ENCODE measurements at places on chromosomes 13 and 19.

- H3K27ac ChIP-seq, result no peak overlapping the region
- no peak for DNase-seq
- no peak overlapping the region for H3K4me3 ChIP-seq
- peaks cover 11% of the 10 kb centered on the region for H3K4me1 ChIP-seq
- H3K36me3 ChIP-seq, result no peaks in the 10 kb centered on the region
- peaks cover 34% of the 10 kb centered on the region for H3K27me3 ChIP-seq
These were observed 8.8 kb downstream of the ZIC2 start for GRCh38 chr13:99990126-99990977.

- no peaks in the 10 kb centered on the region for H3K36me3 ChIP-seq
- no peak overlapping the region for H3K4me3 ChIP-seq
- H3K27ac ChIP-seq, result no peak overlapping the region
- DNase-seq, result no peak
These were observed 48.6 kb downstream of the FAM124A start for GRCh38 chr13:51270623-51271415.

DNA sequence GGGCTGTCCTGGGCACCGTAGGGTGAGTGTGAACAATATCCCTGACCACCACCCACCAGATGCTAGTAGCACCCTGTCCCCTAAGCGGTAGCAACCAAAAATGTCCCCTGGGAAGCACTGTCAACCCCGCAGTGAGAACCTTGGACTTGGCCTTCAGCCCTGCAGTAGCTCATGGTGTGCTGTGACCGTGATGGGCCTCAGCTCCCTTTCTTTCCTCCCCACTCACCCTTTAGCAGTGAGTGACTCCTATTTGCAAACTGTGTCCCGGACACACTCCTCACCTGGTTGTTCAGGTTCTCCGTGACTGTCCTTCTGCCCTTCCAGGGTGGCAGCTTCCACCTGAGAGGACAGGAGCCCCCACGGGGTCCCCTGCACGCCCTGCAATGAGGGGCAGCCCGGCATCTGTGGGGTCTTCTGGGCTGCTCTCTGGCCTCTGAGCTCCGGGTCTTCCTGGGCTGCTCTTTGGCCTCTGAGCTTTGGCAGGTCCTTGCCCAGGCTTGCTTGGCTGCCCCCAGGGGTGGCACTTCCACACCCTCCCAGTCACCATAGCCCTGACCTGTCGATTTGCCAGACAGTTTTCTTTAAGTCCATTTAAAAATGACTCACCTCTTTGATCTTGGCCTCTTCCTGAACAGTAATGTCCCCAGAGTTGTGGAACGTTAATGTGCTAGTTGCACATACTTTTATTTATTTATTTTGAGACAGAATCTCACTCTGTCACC is 3.8 kb downstream of the KDM4B start:
- peak overlapping the region; percentile 65 for H3K4me3 ChIP-seq
- peaks cover 79% of the 10 kb centered on the region for H3K4me1 ChIP-seq
- no peak for DNase-seq
- no peaks in the 10 kb centered on the region for H3K36me3 ChIP-seq
- no peaks in the 10 kb centered on the region for H3K27me3 ChIP-seq

GRCh38 chr19:47303966-47304365 is 5.7 kb upstream of the C5AR1 start:
- DNase-seq, result no peak
- no peaks in the 10 kb centered on the region for H3K4me1 ChIP-seq
- H3K27me3 ChIP-seq, result no peaks in the 10 kb centered on the region
- H3K36me3 ChIP-seq, result no peaks in the 10 kb centered on the region

DNA sequence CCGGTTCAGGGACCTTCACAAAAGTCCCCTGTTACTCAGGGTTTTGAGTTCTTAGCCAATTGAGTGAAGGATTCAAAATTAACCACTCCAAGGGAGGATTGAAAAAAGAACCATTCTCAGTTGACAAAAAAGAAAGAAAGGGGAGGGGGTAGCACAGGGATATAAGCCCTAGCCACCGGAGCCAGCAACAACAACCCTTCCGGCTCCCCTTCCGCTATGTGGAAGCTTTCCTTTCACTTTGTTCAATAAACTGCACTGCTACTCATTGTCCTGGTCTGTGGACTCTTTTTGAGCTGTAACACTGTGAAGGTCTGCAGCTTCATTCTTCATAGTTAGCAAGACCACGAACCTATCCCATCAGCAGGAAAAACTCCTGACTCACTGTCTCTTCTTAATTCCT is 1488.1 kb upstream of the PRR20A start:
- H3K27ac ChIP-seq, result no peak overlapping the region
- H3K4me3 ChIP-seq, result no peak overlapping the region
- H3K36me3 ChIP-seq, result no peaks in the 10 kb centered on the region
- DNase-seq, result no peak
- H3K27me3 ChIP-seq, result no peaks in the 10 kb centered on the region

DNA sequence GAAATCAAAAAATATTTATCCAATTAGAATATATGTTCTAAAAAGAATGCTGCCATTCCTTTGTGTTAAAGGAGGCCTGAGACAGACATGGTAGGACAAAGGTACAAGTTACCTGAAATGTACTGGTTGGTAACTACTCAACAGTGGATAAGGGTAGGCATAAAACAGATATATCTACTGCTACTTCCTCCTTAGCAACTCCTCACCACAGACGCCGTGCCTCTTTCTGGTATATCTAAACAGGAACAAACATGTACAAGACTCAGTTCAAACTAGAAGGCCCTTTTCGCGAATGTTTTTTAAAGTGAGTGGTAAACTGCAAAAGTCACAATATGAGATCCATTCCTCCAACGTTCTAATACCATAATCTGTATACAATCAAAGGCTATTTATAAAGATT is 86.9 kb downstream of the TBC1D4 start:
- H3K4me3 ChIP-seq, result no peak overlapping the region
- no peaks in the 10 kb centered on the region for H3K4me1 ChIP-seq
- H3K27me3 ChIP-seq, result no peaks in the 10 kb centered on the region
- H3K36me3 ChIP-seq, result no peaks in the 10 kb centered on the region

- no peaks in the 10 kb centered on the region for H3K4me1 ChIP-seq
- no peak overlapping the region for H3K27ac ChIP-seq
- no peak overlapping the region for H3K4me3 ChIP-seq
- DNase-seq, result no peak
- H3K27me3 ChIP-seq, result no peaks in the 10 kb centered on the region
- no peaks in the 10 kb centered on the region for H3K36me3 ChIP-seq
These were observed 8.7 kb downstream of the CCDC169 start for GRCh38 chr13:36288794-36289391.

GRCh38 chr13:95391362-95391761 is 90.1 kb upstream of the ABCC4 start:
- no peaks in the 10 kb centered on the region for H3K36me3 ChIP-seq
- peaks cover 9% of the 10 kb centered on the region for H3K4me1 ChIP-seq
- no peak for DNase-seq
- no peak overlapping the region for H3K4me3 ChIP-seq
- no peaks in the 10 kb centered on the region for H3K27me3 ChIP-seq

DNA sequence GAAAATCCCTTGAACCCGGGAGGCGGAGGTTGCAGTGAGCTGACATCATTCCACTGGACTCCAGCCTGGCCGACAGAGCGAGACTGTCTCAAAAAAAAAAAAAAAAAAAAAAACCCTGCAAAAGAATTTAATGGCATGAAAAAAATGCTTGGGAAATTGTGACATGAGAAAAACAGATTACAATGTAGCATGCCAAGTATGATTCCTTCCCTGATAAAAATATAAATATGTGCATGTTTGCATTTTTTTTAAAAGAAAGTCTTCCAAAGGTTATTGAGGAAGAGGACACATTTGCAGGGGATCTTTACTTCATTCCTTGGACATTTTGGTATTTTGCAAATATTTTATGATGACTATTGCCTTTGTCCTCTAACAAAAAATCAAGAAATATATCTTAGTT is 14.5 kb upstream of the ZBTB32 start:
- H3K27ac ChIP-seq, result no peak overlapping the region
- H3K36me3 ChIP-seq, result no peaks in the 10 kb centered on the region
- H3K4me3 ChIP-seq, result no peak overlapping the region
- H3K27me3 ChIP-seq, result no peaks in the 10 kb centered on the region
- H3K4me1 ChIP-seq, result no peaks in the 10 kb centered on the region
